H1 (cell line): ENCODE measurements at places on chromosomes 11 and 22. TPM values are rescaled to one million over a fixed set of nuclear protein-coding genes. Genes with fewer than 3 reads are reported as not detected.

The DERL3 gene
- 8.7 and 9.9 TPM in 2 replicates for total RNA-seq

The LRRC32 gene
- total RNA-seq, result 0.44 and 0.99 TPM in 2 replicates

The ZP1 gene
- total RNA-seq, result not detected in 2 replicates

The FXYD6 gene
- total RNA-seq, result 44.6 and 50.0 TPM in 2 replicates

The RASL10A gene
- 1.4 and 1.5 TPM in 2 replicates for total RNA-seq

The ZBTB16 gene
- total RNA-seq, result 0.25 and 0.61 TPM in 2 replicates

The NFAM1 gene
- 0.61 and 0.73 TPM in 2 replicates for total RNA-seq

The NXPE4 gene
- total RNA-seq, result not detected in 2 replicates

The MPEG1 gene
- not detected in 2 replicates for total RNA-seq

The ZDHHC5 gene
- total RNA-seq, result 54.8 and 56.3 TPM in 2 replicates

The SAA2 gene
- not detected in 2 replicates for total RNA-seq

The HORMAD2 gene
- not detected in 2 replicates for total RNA-seq

The CEP126 gene
- 1.3 and 1.9 TPM in 2 replicates for total RNA-seq

The TRIM34 gene
- total RNA-seq, result 0.63 and 0.76 TPM in 2 replicates
